ENCODE measurements at places on chromosomes 6 and 20.

- no peak for DNase-seq
Measured at GRCh38 chr20:43761386-43762340, 34.9 kb upstream of the GTSF1L start.

DNA sequence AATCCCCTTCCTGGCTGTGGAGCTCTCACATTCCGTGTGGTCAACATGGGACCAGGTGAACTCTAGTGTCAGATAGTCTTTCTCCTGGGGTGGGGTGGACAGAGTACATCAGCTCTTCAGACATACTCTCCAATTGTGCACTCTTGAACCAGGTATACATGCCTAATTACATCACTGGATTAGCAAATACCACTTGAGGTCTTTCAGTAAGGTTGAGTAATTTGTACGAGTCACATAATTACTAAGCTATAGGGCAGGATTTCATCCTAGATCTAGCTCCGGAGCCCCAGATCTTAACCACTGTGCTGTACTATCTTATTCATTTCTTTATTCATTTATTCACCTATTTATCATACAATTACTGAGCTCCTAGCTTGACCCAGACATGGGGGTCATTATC lies 821.3 kb downstream of the TFAP2A start:
- DNase-seq: no peak

DNA sequence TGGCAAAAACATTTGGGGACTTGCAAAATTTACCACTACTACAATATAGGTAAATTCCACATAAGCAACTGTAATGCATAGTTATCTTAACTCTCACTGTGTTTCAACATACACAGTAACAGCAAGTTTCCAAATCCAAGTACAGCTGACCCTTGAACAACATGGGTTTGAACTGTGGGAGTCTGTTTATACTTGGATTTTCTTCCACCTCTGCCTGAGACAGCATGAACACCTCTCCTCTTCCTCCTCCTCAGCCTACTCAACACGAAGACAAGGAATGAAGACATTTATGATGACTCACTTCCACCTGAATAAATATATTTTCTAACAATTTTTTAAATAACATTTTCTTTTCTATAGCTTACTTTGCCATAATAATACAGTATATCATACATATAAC lies 25.6 kb downstream of the MAN1A1 start:
- no peak for DNase-seq

GRCh38 chr6:82217018-82217586 lies 30.4 kb downstream of the IBTK start:
- DNase-seq: no peak

GRCh38 chr6:189676-190075 lies 102.6 kb upstream of the DUSP22 start:
- DNase-seq: no peak
